ENCODE measurements at places on chromosomes 13 and 19.

DNA sequence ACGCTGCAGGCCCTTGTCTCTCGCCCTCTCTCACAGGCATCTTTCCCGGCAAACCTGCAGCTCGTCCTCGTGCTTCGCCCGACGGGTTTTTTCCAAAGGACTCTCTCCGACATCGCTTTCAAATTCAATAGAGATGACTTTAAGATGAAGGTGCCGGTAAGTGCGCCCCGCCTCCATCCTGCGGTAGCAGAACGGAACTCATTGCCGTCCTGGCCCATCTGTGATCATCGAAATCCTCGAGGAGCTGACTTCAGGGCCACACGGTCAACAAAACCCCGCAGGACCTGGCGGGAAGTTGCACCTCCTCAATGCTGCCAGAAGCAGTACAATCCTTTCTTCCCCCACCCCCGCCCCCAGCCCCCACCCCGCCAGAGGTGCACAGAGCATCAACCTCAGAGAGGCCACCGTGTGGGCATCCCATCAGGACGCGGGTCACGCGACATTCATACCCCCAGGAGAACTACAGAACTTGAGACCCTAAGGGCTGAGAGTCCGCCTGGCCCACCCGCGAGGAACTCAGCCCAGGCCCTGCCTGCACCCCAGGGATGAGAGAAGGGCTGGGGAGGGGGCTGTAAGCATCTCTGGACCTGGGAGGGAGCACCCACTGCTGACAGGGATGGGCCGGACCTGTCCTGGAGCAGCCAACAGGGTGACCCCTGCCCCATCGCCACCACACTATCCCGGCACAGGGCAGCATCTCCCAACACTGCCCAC is 44.9 kb upstream of the F7 start:
- DNase-seq: no peak

GRCh38 chr19:54875506-54875905 is 1.5 kb downstream of the FCAR start:
- no peak for DNase-seq

DNA sequence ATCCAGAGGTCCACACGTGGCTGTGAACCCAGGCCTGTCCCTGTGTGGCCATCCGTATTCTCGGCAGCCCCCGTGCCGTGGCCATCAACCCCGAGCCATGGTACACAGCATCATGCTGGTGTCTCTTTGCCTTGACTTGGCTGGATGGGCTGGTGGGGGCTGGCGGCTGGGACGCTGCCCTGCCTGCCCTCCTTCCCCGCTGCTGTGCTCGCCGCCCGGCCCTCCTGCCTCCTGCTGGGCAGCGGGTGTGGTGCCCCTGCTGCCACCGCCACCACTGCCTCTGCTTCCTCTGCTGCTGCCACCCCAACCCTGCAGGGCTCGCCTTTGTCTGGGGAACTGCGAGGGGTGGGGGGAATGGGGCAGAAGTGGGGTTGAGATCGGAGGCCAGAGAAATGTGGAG is 19.7 kb upstream of the EHD2 start:
- no peak for DNase-seq

GRCh38 chr19:38543807-38544568 is 73.8 kb downstream of the MAP4K1 start:
- DNase-seq: peak; percentile 93

DNA sequence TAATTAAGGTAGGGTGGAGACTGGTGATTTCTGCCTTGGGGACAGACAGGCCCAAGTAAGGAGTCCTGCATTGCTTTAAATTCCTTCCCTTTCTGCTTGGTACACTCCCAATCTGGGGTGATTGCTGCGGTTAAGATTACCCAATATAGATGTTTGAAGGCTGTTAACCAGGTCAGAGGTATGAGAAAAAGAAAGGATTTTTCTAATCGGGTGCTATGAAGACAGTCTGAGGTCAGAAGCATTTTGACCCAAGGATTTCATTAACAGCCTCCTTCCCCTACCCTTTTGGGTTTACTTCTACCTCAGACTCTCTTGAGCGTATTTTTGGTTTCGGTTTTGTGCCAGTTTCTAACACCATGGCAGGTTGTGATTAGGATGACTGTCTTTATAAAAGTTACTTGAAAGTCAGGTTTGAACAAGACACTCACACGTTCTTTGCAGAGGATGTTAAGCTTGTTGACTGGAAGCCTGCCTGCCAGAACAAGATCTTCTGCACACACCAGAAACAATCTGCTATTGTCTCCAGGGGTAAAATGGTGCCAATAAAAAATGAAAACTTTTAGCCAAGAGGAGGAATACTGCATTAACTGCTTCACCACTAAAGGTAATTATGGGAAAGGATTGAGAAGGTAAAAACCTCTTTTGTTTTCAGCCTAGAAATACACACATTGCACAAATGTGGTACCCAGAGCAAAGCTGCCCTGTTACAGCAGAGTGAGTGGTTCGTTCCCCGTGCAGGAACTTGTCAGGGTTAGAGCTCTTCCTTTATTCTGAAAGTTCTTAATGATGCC is 108.8 kb downstream of the NDFIP2 start:
- DNase-seq: peak; percentile 51

DNA sequence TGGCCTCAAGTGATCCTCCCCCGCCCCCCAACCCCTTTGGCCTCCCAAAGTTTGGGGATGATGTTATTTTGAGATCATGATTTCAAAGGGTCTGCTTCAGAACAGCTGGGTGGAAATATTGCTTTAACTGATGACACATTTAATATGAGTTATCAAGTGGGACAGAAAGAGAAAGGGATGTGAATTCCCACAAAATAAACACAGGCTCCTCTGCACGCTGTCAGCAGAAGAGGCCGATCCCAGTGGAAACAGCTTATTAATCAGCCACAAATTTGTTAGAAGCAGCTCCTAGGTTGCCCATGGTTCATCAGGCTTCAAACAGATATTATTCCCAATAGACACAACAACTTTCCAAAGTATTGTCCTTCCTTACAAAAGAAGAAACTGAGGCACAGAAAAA is 4.7 kb downstream of the DCLK1 start:
- DNase-seq: peak; percentile 20

GRCh38 chr19:51714848-51715247 is 8.9 kb downstream of the HAS1 start:
- DNase-seq: peak; percentile 67

DNA sequence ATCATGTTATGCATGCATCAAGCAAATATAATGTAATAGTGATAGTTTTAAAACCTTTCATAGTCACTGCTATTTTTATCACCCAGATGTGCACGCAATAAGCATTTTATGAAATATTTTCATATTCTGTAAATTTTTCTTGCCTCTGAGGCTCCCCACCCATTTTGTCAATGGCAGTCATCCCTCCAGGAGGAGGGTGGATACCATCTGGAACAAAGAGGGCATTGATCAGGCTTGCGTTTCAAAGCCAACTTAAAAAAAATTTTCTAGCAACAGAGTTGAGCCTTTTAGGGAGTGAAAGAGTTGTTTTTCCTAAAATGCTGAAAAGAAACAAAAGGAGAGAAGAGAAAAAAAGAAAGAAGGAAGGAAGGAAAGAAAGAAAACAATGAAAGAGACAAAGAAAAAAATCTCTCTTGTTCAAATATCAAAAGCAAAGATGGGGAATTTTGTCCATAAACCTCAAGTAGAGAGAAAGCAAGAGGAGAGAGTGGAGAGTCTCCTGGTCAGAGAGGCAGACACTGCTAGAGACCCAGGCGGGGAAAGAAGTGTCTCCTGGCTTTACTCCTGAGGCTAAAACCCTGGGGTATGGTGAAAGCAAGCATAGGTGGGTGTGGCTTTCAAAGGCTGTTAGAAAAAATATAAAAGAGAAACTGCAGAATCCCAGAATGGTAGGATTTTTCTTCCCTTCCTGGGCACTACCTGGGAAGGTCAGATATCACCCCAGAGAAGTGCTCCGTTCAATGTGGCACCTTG is 63.6 kb upstream of the KLF12 start:
- no peak for DNase-seq

DNA sequence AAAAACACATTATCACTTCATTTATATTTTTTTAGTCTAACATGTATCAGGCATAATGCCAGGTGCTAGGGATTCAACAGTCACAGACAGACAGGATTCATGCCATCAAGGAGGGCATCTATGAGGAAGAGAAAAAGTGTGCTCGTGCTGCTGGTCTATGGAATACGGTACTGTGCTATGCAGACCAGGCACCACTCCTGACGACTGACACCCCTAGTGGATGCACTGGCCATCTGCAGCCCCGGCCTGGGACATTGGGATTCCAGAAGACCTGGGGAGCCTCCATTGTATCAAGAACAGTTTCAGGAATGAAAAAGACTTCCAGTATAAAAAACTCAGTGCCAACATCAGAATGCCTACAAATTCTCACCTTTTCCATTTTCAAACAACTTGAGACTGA is 94.0 kb downstream of the KLF12 start:
- DNase-seq: peak; percentile 32

- DNase-seq: peak; percentile 19
Measured at GRCh38 chr19:6740589-6741343, 1.3 kb downstream of the TRIP10 start.

GRCh38 chr13:23735329-23735728 is 153.9 kb downstream of the MIPEP start:
- no peak for DNase-seq

DNA sequence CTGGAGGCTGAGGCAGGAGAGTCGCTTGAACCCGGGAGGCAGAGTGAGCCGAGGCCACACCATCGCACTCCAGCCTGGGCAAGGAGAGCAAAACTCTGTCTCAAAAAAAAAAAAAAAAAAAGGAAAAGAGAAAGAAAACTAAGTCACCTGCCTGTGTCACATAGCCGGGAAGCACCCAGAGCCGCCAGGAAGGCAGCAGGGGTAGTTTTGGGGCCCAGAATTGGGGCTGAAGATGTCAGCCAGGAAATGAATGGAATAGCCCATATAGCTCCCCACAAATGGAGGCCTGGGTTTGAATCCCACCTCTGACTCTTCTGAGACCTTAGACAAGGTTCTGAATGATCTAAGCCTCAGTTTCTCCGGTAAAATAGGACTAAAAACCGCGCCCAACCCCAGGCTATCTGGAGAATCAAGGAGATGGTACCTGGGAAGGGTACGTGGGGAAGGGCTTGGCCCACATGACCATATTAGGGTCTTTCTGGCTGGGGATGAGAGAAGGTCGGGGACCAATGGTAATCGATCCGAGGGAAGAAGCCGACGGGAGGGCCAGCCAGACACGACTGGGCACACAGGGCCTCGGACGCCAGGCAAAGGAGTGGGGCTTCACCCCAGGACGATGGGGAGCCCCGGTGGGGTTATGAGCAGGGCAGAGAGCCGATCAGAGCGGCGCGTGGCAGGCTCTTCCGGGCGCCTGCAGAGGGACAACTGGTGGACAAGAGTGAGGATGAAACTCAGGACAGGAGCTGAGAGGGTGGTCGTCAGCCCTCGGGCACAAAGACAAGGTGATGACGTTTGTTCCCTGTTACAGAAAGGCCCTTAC is 14.4 kb downstream of the CCDC124 start:
- DNase-seq: no peak

- DNase-seq: peak; percentile 60
Measured at GRCh38 chr13:40974460-40975407, 44.4 kb downstream of the ELF1 start.

DNA sequence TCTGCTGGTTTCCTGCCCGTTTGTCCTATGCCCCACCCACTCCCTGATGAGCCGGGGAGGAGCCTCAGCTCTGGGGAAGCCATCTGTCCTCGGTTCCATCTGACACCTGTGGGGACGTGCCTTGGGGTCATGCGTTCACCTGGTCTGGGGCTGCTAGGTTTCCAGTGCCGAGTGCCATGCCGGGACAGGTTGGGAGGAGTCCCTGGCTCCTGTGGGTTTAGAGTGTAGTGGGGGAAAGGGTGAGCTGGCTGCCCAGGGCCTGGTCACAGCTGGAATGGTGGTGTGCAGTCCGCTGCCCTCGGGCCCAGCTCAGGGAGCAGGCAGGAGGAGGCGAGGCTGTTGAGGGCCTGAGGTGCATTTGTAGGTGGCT is 2.5 kb downstream of the KDM4B start:
- no peak for DNase-seq

- DNase-seq: no peak
Measured at GRCh38 chr13:46543287-46543686, 9.7 kb upstream of the LRCH1 start.

- peak; percentile 40 for DNase-seq
Measured at GRCh38 chr19:15449620-15450527, at the start of gene WIZ. Gene WIZ, minus strand, starts transcription at chr19:15449956. Its CDS starts 1,649 bp downstream, at chr19:15448307.

GRCh38 chr13:24502533-24503378 is 9.8 kb downstream of the PARP4 start:
- peak; percentile 77 for DNase-seq

DNA sequence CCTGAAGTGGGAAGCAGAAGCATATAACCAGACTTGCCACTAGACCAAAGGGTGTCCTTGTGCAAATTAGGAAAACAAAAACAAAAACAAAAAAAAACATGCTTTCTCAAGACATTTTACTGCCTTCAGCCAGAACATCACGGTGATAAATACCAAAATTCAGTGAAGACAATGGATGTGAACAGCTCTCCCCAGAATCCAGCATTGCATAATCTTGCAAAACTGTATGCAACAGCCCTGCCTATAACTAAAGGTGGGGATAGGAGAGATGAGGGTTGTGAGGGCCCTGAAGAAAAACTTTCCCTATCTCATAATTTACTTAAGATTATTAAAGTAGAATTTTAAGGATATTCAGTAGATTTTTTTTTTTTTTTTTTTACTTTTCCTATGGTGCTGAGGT is 24.9 kb upstream of the NDFIP2 start:
- no peak for DNase-seq

GRCh38 chr13:26602783-26603182 is 45.3 kb downstream of the WASF3 start:
- no peak for DNase-seq

DNA sequence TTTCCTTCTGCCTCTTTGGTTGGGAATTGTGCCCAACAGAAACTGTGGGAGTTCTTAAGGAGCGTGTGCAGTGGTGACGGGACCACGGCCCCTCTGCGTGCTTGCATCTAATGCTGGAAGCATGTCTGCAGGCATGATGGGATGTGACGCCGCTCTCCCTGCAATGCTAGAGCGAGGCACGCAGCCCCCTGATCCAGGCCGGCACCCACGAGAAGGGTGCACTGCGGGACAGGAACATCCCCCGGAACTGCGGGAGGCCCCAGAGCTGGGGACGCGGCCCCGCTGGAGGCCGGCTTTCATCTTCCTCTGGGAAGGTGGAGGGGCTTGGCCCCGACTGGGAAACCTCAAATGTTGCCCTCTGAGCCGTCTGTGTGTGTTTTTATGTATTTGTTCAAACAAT is 32.7 kb downstream of the TMEM255B start:
- DNase-seq: no peak

GRCh38 chr19:31980796-31981195 is 364.6 kb upstream of the ZNF507 start:
- DNase-seq: no peak

DNA sequence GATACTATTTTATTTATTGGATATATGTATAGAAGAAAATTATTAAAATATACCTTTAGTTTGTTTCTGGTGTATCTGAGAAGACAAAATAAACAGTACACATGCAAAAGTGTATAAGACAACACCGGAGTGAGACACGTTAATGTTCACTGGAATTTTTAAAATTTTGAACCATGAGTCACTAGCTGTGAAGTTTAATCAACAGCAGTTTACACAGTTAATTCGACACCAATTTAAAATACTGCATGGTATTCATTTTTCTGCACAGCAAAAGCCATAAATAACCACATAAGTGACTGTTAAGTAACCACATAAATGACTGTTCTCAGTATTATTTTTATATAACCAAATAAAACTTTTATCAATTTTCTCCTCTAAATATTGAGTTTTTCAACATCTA is 418.7 kb upstream of the NBEA start:
- no peak for DNase-seq

- no peak for DNase-seq
Measured at GRCh38 chr19:19606021-19606420, 12.5 kb downstream of the PBX4 start.

- no peak for DNase-seq
Measured at GRCh38 chr13:34411177-34411576, 530.9 kb upstream of the NBEA start.

- peak; percentile 89 for DNase-seq
Measured at GRCh38 chr13:76516013-76516412, 370.2 kb downstream of the KCTD12 start.

Measured in fibroblast of mammary gland (primary cell).